ENCODE measurements at places on chromosomes 11 and 22.

DNA sequence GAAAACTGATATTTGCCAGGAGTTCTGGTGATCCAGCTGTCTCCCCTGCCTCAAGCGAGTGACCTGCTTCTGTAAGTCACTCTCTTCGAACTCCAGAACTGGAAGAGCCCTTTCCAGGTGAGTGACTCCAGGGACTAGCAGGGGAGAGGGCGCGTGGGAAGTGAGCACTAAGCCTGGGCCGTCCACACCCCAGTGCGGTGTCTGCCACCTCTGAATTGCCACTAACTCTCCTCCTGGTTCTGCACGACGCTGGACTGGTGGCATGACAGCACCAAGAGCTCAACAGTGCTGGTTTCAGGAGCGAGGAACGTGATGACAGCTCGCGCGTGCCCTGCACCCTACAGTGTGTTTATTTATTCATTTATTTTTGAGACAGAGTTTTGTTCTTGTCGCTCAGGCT lies 22.9 kb downstream of the KIAA0930 start:
- DNase-seq, result no peak

- no peak for DNase-seq
Measured at GRCh38 chr11:86360775-86361395, 13.8 kb upstream of the CCDC81 start.

DNA sequence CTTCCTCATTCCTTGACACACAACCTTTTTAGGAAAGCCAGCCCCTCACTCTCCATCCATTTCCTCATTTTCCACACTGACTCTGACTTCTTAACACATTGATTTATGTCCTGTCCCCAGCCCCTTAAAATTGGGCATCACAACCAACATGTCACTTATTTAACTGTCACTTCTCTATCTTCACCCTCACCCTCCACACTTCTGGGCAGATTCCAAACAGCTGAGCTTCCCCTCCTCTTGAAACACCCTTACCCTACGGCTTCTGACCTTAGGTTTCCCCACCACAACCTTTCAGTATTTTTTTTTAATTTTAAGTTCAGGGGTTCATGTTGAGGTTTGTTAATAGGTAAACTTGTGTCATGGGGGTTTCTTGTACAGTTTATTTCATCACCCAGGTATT lies 696.3 kb downstream of the DLG2 start:
- DNase-seq, result no peak

DNA sequence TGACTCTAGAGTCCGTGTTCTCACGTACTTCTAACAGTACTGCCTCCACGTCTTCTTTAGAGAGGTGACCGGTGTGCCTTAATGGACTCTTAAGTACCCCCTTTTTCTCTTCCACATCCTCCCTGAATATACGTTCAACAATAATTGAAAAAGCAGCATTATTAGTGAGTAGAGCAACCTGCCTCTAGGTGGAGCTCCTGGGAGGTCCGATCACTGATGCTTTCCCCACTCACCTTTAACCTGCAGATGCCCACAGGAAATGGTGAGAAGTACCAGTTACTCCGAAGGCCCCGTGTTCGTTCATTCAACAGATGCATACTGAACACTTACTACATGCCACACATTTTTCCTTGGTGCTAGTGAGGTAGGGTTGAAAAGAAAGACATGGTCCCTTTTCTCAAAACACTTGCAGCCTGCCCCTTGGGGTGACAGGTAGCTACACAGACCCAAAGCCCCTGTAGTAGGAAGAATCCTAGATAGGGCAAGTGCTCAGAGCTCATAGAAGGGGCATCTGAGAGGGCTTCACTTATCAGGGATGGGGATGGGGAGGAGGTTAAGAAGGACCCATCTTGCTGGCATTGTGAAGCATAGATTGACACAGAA lies 72.7 kb downstream of the FEZ1 start:
- DNase-seq, result no peak

DNA sequence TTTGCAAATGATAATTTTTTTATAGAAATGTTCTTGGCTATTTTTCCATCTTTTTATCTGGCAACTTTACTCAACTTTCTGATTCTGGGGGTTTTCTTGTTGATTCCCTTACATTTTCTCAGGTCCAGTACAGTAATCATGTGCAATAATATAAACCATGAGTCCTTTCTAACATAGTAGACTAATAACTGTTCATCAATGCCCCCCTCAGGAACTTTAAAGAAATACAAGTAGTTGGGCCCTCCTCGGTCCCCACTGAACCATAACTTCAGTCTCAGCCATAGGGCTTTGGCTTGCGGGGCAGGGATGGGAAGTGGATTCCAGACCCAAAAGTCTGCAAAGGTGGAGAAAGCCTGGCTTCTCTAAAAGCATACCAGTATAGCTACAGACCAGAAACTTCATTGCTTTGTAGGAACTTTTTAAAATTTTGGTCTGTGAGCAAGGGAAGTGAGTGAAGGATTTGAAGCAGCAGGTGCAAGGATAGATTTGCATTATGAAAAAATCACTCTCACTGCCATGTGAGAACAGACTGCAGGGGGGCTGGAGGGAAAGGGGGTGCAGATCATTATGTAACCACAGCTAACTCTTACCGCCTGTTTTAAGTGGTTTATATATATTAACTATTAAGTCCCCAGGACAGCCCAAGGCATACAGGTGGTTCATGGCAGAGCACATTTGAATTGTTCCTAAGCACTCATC lies 10.4 kb upstream of the TUB start:
- no peak for DNase-seq

GRCh38 chr11:111694851-111695250 lies 71.3 kb downstream of the PPP2R1B start:
- DNase-seq, result no peak
